ENCODE measurements at places on chromosomes 4 and X.

DNA sequence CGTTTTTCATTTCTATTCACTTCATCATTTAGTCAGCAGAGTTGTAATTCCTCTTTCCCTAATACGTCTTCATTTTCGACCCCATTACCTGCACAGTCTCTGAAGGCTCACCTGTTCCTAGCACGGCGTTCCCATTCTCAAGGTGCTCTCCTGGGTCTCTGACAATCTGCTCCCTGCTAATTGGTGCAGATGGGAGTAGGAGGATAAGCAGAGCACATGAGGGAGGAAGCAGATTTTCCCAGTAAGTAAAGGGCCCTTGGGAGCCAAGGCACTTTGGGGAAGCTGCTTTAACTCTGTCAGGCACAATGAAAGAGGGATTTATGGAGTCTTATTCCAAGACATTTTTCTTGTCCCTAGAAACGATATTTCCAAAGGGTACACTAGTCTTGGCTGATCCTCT, 466.4 kb downstream of the STIM2 start:
- no peak for DNase-seq

- DNase-seq: no peak
Measured at GRCh38 chrX:132169554-132169953, 41.7 kb upstream of the FRMD7 start.

DNA sequence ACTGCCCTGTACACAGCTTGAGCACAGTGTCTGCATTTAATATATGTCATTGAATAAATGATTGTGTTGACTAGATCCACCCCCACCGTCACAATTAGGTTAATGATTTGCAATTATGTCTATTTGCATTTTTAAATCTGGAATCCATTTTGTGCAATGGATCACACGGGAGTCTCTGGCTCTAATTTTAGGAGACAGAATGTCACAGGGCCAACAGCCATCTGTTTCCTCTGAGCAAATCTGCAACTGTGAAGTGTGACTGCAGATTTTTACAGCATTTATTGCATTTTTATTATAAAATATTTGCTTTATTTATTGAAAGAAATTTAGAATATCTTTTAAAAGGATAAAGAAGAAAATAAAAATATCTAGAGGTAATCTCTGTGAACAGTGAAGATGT, 316.8 kb downstream of the HS3ST1 start:
- no peak for DNase-seq

GRCh38 chrX:146581981-146582712, 227.4 kb upstream of the CXorf51B start:
- no peak for DNase-seq

DNA sequence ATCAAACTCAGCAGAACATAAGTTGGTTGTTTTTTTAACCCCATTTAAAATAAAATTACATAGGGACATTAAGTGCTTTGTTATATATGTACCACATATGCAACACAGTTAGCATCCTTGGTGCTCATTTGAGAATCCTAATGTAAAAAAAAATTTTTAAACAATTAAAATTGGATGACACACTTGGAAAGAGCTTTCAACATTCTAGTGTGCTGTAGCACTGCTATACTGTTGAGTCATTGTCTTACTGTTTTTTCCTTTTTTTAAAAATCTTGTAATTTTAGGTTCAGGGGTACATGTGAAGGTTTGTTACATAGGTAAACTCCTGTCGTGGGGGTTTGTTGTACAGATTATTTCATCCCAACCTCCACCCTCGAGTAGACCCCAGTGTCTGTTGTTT, 12.8 kb downstream of the THAP9 start:
- DNase-seq: no peak

DNA sequence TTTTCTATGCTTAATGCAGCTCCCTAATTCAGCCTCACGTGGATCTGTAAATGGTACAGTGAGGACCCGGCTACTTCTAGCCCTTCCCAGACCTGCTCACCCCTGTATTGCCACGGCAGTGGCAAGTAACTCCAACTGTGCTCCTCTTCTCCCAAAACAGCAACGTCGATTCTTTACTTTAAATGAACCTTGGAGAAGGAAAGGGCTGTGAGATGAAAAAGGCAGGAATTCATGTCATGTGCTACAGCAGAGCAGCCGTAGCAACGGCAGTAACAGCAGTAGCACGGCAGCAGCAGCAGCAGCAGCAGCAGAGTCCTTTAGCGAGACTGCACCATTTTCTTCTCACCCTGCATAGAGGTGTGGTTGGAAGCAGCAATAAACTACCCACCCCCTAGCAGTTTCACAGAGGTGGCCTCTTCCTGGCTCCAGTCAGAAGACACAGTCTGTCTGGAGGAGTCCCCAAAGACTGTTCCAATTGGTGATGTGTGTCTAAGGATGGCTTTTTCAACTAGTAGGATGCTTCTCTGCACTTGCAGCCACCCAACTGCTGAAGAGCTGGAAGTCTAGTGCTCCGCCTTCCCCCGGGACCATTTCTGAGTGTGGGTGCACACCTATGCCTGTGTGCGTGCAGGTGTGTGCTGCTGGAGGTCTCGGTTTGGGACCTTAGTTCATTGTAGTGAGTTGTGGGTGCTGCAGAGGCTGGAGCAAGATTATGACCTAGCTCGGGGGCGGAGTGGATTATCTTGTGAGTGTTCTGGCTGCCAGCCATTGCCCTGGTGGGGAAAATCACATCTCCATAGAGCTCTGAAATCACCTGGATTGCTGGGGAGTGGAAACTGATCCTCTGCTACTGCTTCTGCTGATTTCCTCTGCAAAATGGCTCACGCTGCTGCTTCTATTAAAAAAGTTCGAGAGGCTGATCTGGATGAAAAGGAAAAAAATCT, 67.2 kb downstream of the ANK2 start:
- DNase-seq: no peak

DNA sequence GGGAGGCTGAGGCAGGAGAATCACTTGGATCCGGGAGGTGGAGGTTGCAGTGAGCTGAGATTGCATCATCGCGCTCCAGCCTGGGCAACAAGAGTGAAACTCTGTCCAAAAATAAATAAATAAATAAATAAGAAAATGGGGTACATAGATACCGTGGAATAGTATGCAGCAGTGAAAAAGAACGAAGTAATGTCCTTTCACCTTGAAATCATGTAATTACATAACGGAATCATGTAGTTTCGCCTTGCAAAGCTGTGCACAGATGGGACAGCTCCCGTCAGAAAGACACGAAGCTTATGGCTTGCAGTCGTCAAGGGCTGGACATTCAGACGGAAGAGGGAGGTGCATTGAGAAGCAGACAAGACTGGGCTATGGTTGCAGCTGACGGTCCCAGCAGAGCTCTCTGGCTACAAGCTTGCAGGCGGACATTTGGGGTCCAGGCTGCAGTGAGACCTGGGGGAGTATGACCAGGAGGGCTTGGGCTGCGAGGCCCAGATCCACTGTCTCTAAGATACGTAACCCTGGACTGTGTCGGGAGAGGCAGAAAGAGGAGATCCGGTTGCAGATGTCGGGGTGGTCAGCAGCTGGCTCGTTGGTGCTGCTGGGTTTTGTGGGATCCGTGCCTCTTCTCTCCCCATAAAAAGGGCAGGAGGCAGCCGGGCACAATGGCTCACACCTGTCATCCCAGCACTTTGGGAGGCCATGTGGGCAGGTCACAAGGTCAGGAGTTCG, 6.2 kb upstream of the P2RY8 start:
- no peak for DNase-seq
